ENCODE measurements at places on chromosomes 4 and X. TPM values are rescaled to one million over a fixed set of nuclear protein-coding genes. Genes with fewer than 3 reads are reported as not detected.

GPR143 gene
- not detected for total RNA-seq

GRCh38 chr4:147533331-147533730 is 52.4 kb downstream of the EDNRA start:
- no peak for DNase-seq
- no peak overlapping the region for H3K27ac ChIP-seq
- H3K4me1 ChIP-seq = no peaks in the 10 kb centered on the region
- no peak overlapping the region for H3K4me3 ChIP-seq
- H3K27me3 ChIP-seq = peaks cover 34% of the 10 kb centered on the region
- H3K36me3 ChIP-seq = peaks cover 2% of the 10 kb centered on the region

DNA sequence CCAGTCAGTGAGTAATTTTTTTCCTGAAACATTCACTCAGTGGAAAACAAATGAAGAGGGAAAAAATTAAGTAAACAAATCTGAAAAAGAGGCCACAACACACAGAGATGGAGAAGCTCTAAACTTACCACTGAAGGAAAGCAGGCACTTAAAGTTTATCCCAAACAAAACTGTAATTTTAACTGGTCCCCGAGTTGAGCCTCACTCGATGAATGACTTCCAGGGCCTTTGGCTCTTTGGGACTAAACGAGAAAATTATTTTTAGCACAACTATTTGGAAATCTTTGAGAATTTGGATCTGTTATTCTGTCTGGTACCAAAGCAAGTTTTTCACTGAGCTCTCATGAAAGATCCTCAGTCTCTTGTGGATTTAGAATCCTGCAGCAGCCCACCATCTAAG is at the start of gene C1QTNF7:
Gene C1QTNF7, plus strand, starts transcription at position 333 of the 400 bp plus-strand sequence. CDS start 7,711 bp downstream, outside the sequence.
- no peaks in the 10 kb centered on the region for H3K27me3 ChIP-seq
- peaks cover 5% of the 10 kb centered on the region for H3K36me3 ChIP-seq
- DNase-seq = no peak
- H3K4me1 ChIP-seq = peaks cover 5% of the 10 kb centered on the region
- H3K27ac ChIP-seq = no peak within 1 kb of the TSS

DNA sequence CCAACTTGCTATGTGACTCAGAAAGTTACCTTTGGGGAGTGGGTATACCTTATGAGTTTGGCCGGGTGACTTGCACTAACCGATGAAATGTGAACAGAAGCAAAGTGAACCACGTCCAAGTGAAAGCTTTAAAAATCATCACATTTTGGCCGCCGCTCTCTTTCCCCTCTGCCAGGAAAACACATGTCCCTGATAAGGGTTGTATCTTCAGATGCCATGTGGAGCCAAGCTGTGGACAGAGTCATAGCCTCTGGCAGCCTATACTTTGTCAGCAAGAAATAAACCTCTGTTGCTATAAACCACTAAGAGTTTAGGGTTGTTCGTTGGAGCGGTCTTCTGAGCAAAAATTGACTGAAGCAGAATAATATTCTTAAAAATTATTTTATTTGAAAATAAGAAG is 92.3 kb downstream of the PRDM5 start:
- DNase-seq = no peak
- no peaks in the 10 kb centered on the region for H3K27me3 ChIP-seq

DNA sequence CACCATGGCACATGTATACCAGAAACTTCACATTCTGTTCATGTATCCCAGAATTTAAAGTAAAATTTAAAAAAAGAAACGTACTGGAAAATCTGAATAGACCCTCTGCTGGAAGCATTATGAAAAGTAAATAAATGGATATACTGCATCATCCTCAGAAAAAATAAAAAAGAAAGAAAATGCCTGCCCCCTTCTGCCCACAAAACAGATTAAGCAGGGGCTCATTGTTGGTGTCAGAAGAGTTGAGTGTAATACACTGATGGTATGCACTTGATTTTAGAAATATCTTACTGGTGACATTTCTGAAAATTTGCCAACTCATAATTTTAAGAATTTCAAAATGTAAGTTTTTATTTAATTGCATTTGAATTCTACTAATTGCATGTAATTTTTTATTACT is 77.8 kb downstream of the LRP2BP start:
- DNase-seq = no peak
- no peak overlapping the region for H3K27ac ChIP-seq
- no peaks in the 10 kb centered on the region for H3K27me3 ChIP-seq

RENBP gene
- total RNA-seq = 8.8 TPM

ADGRG4 gene
- total RNA-seq = not detected

DNA sequence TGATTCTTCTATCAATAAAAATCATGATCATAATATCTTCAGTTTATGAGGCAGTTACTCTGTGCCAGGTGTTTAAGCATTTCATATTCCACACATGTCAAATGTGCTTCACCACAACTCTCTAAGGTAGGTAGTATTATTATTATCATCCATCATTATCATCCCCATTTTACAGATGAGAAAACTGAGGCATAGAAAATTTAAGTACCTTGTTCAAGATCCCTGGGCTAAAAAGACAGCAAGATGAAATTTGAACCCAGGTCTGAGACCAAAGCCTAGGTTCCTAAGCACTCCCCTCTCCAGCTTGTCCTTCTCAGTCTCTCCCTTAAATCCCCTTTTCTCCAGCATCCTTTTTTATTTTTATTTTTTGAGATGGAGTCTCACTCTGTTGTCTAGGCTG is 33.4 kb downstream of the SEPTIN6 start:
- peak overlapping the region; percentile 81 for H3K27ac ChIP-seq
- H3K36me3 ChIP-seq = peaks cover 8% of the 10 kb centered on the region
- no peak for DNase-seq
- H3K4me3 ChIP-seq = no peak overlapping the region

SYNPO2 gene
- total RNA-seq = 0.72 TPM

DNA sequence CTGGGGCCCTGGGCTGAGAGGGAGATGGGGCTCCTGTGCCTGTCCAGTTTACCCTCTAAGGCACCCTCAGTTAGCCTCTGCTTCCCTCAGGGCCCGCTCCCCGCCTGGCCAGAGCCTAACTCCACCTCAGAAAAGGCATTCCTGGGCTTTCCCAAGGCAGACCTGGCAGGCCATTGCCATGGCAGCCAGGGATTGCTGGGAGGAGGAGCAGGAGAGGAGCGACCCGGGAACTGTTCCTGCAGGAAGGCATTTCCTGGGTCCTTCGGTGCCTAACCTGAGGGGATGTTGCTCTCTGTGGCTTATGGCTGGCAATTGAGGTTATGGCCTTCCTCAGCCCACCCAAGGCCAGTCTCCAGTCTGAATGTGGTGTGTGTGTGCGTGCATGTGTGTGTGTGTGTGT is 131.3 kb downstream of the PJA1 start:
- H3K27me3 ChIP-seq = no peaks in the 10 kb centered on the region
- no peaks in the 10 kb centered on the region for H3K4me1 ChIP-seq
- no peak overlapping the region for H3K4me3 ChIP-seq
- no peak for DNase-seq
- H3K36me3 ChIP-seq = no peaks in the 10 kb centered on the region

NR3C2 gene
- total RNA-seq = 42.5 TPM

DNA sequence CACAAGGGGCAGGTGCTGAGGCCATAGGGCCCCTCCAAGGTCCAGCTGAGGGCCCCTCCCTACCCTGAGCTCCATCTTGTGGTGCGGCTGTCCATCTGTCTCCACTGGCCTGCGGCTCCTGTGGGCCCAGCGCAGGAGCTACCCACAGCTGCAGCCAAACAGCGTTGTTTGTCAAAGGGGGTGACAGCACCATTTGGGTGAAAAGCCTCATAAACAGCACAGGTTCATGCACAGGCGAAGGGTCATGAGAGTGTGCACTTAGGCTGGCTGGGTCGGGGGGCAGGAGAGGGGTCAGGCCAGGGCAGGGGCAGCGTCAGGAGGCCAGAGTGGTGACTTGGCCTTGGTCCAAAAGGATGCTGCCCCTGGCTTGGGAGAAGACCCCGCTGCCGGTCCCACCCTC is 32.3 kb downstream of the BLOC1S4 start:
- no peak for DNase-seq
- peaks cover 10% of the 10 kb centered on the region for H3K4me1 ChIP-seq
- peaks cover 2% of the 10 kb centered on the region for H3K36me3 ChIP-seq
- H3K27ac ChIP-seq = no peak overlapping the region
- H3K4me3 ChIP-seq = no peak overlapping the region

GRCh38 chr4:140238351-140239056 is 84.5 kb upstream of the MAML3 start:
- H3K27ac ChIP-seq = no peak overlapping the region
- peaks cover 17% of the 10 kb centered on the region for H3K4me1 ChIP-seq
- no peaks in the 10 kb centered on the region for H3K36me3 ChIP-seq
- no peak for DNase-seq
- H3K4me3 ChIP-seq = no peak overlapping the region
- peaks cover 37% of the 10 kb centered on the region for H3K27me3 ChIP-seq

NKX6-1 gene
- total RNA-seq = 0.12 TPM

GRCh38 chrX:145552643-145553042 is 265.0 kb upstream of the SLITRK2 start:
- no peaks in the 10 kb centered on the region for H3K36me3 ChIP-seq
- no peak for DNase-seq
- no peak overlapping the region for H3K4me3 ChIP-seq

MMRN1 gene
- 0.70 TPM for total RNA-seq
